Stimulated activated CD8-positive, alpha-beta memory T cell treated with anti-CD3 and anti-CD28 coated beads, Interleukin-7, amount 100 ng/mL, for 1 hour (primary cell): ENCODE measurements at places on chromosomes 2 and 18.
A peak's percentile ranks its signal among the peaks of the same experiment; 100 is the strongest.

DNA sequence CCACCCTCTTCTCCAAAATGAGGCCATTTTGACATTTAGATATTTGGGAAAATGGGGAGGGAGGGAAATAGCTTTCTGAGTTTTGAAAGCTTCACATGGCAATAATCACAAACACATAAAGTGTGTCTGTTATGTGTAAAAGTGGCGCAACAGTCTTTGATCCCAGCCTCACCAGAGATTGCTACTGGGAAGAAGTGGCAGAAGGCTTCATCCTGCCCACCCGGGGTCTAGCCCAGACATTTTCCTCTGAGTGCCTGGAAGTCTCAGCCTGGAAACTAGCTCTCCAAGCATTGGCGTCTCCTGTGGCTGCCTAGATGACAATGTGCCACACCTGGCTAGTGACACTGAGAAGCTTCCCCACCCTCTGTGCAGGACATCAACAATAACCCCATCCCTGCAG is 1.7 kb upstream of the LBH start:
- DNase-seq = no peak

- DNase-seq = no peak
Observed at GRCh38 chr2:28350196-28350595, 42.5 kb upstream of the FOSL2 start.

- DNase-seq = peak; percentile 33
Observed at GRCh38 chr2:237512774-237513466, 25.9 kb downstream of the MLPH start.

DNA sequence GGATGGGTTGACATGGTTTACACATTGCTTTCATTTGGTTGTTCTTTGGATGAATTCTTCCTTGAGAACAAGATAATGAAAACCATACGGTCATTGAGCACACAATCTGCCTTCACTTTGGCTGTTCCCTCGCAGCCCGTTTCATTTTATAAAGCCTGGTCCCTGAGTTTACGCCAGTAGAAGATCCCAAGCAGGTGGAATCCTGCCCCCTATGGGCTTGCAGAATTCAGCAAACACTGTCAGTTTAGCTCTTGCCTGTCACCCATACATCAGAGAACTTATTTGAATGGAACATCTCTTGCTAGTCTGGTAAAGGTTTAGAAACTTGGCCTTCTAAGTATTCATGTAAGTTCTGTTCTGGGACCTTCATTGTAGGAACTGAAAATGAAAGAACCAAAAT is 666.4 kb upstream of the ZEB2 start:
- no peak for DNase-seq

DNA sequence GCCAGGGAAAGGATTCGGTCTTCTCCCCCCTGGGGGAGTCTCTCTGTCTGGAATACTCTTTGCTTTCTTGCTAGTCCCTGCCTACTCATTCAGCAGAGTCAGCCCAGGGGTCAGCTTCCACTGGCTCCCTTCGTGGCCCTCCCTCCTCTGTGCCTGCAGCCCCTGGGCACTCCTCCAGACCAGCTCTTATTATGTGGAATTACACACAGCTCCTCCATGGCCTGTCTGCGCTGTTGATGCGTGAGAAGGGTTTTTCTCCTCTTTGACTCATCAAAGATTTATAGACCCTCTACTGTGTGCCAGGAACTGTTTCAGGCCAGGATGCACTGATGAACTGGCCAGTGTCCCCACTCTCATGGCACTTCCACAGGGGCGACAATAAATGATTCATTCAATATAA is 44.4 kb downstream of the ST8SIA5 start:
- no peak for DNase-seq

GRCh38 chr2:72144274-72144631 is 3.4 kb downstream of the CYP26B1 start:
- DNase-seq = no peak

- no peak for DNase-seq
Observed at GRCh38 chr2:47996808-47997207, 90.5 kb upstream of the FBXO11 start.

- DNase-seq = no peak
Observed at GRCh38 chr18:47215554-47216138, 35.8 kb downstream of the SKOR2 start.

DNA sequence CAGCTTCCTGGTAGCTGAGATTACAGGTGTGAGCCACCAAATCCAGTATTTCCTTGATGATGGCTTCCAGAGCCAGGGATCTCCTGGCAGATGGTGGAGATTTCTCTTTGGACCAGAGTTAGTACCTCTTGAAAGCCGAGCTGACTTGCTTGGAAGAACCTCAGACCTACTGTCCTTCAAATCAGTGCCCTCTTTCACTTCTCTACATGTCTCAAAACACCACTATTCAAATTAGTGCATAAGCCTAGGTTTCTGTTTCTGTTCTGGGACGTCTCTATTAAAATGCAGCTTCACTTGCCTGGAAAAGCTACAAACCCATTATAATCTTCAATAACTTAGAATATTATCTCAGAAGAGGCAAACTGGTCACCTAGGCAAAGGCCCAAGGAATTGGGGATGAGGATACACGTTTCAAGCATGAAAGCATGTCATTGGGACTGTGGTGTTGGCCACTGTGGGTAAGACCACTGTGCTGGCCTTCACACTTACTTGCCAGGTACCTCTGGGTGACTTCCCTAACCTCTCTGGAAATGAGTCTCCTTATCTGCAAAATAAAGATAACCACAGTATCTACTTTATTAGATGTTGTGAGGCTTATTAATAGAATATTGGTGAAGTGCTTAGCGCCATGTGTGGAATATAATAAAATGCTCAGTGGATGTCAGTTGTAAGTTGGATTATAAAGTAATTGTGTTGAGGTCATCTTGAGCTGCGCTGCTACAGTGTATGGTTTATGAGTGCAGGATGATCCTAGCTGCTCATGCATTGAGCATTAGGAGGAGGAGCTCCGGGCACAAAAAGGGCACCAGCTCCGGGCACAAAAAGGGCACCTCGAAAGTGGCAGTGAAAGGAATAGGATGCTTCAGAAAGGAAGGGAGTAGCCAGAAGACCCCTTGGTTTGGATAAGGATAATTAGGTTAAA is 84.5 kb downstream of the DOCK10 start:
- DNase-seq = no peak

DNA sequence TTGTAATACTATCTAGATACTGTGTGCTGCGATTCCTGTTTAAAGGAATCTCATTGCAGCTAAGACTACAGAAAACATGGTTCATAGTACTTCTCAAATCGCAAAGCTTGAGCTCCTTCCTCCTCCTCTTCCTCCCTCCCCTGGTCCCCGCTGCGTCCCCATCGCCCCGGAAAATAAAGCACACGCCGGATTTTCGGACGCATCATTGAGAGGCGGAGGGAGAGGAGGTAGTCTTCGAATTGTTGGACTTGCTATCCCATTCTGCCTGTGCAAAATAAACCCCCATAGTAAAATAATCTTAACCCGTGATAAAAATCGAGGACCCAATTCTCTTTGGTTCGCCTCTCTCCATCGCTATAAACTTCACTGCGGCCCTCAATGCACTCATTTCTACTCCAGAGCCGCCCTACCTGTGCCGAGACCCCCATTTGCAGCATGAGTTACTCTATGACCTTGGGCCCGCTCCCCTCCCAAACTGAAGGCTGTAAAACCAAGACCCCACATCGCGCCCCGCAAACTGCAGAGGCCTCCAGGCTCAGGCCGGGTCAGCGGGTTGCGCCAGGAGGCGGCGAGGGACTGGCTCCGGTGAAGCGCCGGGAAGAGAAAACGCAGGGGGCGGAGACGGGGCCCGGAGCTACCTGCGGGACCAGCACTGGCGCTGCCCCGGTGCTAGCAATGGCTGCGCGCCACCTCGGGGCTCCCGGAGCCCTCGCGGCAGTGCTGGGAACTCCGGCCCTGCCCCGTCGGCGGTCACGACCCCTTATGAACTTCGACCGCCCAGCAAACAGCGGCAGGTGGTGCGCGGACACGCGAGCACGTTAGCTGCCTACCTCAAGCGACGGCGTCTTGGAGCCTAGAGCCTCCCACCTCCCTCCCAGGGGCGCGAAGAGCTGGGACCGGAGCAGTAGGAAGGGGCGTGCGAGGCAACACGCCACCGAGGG is 649 bp downstream of the ESCO1 start:
- peak; percentile 19 for DNase-seq

- DNase-seq = no peak
Observed at GRCh38 chr2:37378411-37378810, 34.0 kb downstream of the QPCT start.

DNA sequence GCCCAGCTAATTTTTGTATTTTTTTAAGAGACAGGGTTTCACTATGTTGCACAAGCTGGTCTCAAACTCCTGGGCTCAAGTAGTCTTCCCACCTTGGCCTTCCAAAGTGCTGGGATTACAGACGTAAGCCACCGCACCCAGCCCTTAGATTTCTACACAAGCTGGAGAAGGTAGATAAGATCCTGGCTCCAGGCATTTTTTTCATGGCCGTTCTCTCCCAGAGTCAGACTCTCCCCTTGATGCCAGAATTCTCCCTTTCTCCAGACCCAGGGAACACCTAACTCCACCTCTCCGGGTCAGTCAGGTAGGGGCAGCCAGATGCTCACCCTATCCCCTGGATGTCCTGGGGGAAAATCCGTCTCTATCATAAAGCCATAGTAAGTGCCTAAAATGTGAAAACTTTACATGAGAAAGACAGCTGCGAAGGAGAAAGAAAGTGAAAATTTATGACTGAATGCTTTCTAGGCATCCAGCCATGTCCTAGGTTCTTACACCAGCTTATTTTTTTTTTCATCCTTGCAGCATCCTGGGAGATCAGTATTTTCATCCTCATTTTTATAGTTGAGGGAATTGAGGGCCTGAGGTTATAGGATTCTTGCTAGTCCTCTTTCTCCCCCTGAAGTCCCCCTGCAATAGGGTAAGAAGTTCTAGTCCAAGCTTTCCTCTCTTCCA is 16.3 kb downstream of the SIX3 start:
- DNase-seq = no peak

DNA sequence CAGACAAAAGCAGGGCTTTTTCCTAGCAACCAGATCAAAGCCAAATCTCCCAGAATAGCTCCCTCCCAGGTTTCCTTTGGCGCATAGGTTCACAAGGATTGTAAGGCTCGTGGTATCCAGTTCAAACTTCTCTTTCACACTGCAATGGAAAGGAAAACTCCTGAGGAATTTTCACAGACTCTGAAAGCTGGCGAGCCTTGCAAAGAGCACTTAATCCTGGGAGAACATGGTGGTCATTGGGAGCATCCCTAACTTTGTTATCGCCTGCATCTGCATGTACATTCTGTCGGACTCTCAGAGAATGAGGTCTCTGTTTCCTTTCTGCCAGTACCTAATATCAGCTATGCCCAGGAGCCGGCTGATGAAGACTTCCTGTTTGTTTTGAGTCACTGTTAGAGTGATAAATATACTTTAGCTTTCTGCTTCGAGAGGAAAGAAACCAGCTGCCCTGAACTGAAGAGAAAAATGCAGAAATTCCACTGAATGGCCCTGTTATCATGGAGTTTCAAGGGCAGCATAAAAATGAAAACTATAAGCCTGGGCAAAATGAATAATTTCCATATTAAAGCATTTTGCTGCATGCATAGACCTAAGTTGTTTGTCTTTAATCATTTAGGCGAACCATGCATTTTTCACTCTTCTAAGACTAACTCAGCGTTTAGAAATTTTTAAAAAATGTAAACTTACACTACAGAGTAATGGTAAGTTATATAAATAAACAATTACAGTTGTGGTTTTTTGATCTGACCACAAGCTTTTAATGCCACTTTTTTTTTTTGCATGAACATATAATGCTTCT is 76.4 kb upstream of the ZEB2 start:
- DNase-seq = no peak

DNA sequence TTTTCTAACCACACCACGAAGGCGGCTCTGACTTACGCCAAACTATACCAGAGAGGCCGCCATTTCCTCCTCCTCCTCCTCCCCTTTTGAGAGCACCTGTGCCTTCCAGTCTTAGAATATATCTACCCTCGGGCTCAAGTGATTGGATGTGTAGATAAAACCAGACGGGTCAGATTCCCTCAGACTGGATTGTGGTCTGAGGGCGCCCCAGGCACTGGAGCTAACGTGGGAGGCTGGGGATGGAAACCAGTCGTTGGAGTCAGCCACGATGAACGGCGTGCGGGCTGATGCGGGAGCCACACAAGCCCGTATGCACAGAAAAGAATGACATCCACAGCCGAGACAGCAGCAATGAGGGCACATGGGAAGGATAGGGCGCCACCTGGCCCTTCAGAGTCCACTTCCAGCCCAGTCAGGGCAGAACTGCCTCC is 12.3 kb upstream of the ODC1 start:
- DNase-seq = no peak

DNA sequence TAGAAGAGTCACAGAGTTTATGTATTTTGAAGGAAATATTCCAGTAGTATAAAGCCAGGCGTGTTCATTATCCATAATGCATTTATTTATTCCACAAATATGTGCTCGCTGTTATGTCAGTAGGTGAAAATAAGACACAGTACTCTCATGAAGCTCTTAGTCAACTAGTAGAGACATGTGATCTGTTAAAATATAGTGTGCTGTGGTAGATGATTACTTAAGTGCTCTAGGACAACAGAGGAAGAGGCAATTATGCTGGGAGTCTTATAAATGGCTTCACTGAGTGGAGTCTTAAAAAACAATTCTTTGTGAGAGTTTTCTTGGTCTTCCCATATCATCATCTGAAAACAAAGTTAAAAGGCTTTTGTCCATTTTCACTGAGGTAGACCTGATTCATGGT is 457.3 kb downstream of the XIRP2 start:
- no peak for DNase-seq

- no peak for DNase-seq
Observed at GRCh38 chr2:40106061-40106460, 327.0 kb upstream of the THUMPD2 start.

- DNase-seq = no peak
Observed at GRCh38 chr2:152022090-152022489, 76.8 kb downstream of the CACNB4 start.

DNA sequence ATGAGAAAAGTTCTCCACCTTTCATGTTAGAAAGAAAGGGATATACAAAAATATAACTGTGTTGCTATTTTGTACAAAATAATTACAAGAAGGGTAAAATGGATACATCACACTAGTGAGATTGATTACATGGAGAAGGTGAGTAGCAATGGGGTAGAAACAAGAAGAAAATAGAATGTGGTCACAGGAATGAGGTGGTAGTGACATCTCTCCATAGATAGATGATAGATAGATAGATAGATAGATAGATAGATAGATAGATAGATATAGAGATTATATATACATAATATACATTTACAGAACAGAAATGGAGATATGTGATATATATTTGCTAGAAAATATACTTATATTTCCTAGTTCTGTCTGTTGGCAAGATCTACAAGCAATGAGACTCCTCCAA is 95.3 kb upstream of the RGPD4 start:
- DNase-seq = no peak
